Stimulated activated CD4-positive, alpha-beta T cell treated with anti-CD3 and anti-CD28 coated beads, Interleukin-1b, Interleukin-23, amount 100 ng/mL, for 1 hour (primary cell): ENCODE measurements at places on chromosomes 12 and 14.

DNA sequence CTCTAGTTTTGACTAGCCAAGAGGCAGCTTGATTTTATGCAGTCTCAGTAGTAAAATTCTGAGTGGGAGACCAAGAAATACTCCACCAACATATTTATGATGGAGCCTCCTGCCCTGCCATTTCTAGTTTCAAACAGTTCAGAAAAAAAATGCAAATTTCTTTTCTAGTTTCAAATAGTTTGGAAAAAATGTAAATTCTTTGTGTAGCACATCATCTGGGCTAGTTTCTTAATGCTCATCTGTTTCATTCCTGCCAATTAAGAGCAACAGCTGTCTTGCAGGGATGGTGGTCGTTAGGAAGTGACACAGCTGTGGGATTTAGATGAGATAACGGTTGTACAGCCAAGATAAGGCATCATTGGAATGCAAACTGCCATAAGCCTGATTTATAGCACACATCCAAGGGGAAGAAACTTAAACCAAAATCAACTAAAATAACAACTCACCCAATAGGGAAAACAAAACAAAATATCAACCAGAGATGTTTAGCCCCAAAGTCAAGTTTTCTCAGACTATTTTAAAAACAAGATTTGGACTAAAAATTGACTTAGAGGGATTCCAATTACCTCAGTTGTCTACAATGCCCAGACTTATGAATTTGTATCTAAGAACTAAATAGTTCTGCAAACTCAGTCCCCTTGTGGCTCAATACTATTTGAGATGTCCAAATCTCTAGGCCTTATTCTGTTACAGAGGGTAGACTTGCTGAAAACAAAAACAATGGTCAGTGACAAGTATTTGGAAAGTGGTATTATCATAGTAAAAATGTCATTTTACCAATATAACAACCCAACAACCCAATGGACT is 291.3 kb upstream of the ATP2B1 start:
- DNase-seq: no peak

DNA sequence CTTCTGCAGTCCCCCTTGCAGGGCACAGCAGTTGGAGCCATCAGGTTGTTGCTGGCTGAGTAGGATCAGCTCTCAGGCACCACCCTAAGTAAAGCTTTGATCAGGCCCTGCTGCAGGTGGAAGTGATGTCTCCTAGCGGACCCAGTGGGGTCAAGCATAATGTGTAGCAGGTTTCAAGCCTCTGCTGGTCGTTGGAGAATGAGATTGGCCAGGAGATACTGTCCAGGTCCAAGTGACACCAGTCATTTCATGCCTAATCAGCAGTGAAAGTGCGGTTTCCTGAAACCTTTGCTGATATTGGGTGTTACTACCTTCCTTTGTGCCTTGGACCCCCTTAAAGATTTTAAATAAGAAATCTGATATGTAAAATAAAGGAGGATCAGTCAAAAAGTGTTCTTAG is 72.6 kb downstream of the SUSD6 start:
- no peak for DNase-seq

GRCh38 chr14:36208690-36209278 is 32.3 kb upstream of the PTCSC3 start:
- no peak for DNase-seq

DNA sequence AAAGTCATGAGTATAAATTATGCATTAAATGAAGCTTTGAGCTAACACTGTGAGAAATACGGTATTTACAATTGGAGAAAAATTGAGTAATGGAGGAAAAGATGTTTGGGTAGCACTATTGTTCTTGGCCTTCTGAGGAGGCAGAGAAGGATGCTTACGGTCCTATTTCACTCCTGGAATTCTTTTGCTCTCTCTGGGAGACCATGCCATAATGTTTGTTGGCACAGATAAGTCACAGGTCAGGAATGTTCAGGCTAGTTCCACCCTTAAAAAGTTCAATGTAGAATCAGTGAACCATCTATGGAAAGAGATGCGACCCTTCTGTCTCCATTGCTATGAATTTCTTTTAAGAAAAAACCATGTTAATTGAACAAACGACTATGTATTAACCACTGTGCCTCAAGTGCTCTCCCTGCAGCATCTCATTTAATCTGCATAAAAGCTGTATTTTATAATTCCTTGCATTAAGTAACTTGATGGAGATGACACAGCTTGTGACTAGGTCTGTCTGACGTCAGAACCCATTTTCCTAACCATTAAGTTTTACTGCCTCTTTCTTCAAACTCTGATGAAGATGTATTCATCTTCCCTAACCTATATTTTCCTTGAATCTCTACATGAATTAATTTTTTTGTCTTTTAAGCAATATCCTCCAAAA is 9.5 kb downstream of the BATF start:
- no peak for DNase-seq

GRCh38 chr14:37246427-37246829 is 48.7 kb downstream of the MIPOL1 start:
- no peak for DNase-seq

DNA sequence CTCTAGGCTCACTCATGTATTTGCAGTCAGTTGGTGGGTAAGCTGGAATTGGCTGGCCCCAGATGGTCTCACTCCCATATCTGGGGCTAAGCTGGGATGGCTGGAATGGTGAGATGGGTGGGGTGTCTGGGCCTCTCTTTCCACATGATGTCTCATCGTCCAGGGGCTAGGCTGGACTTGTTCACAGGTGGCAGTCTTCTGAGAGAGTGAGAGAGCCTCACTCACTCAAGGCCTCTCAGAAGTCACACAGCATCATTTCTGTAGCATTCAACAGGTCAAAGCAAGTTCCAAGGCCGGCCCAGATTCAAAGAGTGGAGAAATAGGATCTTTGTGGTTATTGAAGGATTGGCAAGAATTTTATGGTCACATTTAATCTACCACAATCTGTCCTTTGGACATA is 102.7 kb downstream of the UNC79 start:
- no peak for DNase-seq

GRCh38 chr12:6684609-6685008 is 4.6 kb downstream of the ZNF384 start:
- DNase-seq: no peak

DNA sequence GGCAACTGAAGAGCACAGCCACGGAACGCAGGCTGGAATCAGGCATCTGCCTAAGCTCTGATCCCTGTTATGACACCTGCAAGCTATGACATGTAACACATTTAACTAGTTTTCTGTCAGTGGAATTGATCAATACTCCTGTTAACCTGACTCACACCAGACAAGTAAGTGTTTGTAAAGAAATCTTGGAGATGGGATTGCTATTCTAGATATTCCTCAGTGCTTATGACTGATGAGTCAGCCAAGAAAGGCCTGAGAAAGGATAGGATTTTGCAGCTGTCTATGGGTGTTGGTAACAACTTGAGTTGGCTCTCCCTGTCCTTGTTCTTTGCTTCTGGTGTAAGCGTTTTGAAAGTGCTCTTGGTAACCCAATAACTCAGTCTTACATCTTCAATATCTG is 110.5 kb downstream of the GPR135 start:
- DNase-seq: no peak

DNA sequence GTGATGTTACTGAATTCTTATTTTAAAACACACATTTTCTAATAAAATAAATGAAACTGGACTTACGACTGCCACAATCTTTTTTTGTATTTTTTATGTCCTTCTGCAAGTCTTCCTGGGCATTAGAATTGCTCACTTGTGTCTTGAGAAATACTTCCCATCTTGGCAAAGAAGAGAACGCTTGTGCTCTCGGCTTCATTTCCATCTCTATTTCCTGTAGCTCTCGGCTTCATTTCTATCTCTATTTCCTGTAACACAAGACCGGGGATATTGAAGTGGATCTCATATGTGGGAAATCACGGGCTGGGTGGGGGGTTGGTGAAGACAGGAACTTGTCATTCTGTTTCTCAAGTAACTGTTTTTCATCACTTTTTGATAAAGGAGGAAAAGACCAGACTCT is 77.9 kb downstream of the EP400 start:
- no peak for DNase-seq

DNA sequence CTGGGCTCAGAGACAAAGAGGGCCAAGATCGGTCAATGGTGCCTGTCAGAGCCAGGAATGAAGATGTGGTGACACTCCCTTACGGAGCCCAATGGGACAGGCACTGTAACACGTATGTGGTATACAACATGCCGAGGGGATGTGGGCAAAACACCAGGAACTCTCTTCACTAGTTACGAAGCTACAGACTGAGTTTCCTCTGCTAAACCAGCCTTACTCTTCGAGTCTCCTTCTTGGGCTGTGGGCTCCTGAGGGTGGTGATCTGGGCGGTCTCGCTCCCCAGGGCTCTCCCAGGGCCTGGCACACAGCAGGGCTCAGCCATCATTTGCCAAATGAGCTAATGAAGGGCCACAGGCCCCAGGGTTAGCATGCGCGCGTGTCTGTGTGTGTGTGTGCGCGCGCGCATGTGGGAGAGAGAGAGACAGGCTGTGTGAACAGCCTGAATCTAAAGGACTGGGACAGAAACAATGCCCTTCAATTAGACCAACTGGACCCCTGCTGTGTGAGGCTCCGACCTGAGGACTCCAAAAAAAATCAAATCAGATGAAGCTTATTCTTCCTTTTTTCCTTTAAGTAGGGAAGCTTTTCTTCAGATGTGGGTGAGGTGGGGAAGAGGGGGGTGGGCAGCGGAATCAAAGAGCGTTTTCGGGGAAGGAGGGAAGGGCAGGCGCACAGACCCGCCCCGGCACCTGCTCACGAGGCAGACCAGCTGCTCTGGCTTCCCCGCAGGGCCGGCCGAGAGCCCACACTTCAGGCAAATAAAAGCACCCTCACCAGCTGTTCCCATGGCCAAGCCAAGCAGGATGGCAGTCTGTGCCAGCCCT is 42.5 kb downstream of the CCDC88C start:
- DNase-seq: no peak

DNA sequence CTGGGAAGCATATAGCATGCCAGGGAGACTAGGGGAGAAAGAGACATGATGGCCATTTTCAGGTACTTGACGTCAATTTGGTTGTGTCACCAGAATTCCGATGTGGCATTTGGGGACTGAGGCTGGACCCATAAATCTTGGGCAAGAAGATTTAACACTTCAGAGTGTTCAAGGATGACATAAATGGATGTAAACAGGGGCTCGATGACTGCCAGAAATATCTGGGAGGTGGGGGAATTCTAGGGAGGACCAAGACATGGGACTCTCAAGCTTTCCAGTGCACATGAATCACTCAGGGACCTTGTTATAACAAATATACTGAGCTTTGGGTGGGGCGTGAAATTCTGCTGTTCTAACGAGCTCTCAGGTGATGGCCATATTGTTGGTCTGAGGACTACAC is 17.8 kb downstream of the HAL start:
- no peak for DNase-seq

GRCh38 chr12:27309293-27309994 is 23.2 kb upstream of the BMAL2 start:
- DNase-seq: no peak

GRCh38 chr12:50222275-50222783 is 55.2 kb upstream of the CERS5 start:
- no peak for DNase-seq

- no peak for DNase-seq
Measured at GRCh38 chr14:40581264-40581663, 1025.4 kb upstream of the LRFN5 start.

DNA sequence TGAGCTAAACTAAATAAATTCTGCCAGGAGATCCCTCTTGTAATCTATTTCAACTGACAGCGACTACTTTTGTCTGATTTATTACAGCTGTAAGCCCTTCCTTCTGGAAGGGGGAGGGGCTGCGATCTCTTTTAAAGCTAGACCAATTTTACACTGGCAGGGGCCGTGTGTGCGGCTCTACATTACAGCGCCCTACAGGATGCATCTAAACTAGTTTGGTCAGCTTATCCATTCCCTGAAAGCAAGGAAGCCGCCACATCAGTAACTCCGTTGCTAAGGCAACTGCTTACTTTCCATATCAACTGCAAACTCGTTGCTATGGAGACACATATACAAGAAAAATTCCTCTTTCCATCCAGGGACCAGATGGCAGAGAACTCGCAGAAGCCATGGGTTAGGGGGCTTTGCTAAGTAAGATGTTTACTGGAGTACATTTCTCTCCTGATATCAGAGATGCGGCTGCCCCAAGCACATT is 17.4 kb downstream of the FOXN3 start:
- DNase-seq: no peak

GRCh38 chr12:54029529-54030441 is 1.5 kb downstream of the HOXC6 start:
- DNase-seq: no peak

- DNase-seq: no peak
Measured at GRCh38 chr14:61418746-61419145, 97.4 kb downstream of the PRKCH start.

GRCh38 chr12:57110104-57111030 is 795 bp downstream of the STAT6 start:
- DNase-seq: peak; percentile 64

- DNase-seq: no peak
Measured at GRCh38 chr12:93449277-93449676, 7.5 kb upstream of the UBE2N start.

DNA sequence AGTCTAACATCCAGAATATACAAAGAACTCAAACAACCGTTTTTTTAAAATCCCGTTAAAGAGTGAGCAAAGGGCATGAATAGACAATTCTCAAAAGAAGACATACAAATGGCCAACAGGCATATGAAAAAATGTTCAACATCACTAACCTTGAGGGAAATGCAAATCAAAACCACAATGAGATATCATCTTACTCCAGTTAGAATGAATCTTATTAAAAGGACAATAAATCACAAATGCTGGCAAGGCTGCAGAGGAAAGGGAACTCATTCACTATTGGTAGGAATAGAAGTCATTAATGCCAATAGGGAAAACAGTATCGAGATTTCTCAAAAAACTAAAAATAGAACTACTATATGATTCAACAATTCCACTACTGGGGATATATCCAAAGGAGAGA is 520.1 kb downstream of the RMST start:
- DNase-seq: no peak

GRCh38 chr12:18345021-18345735 is 83.9 kb downstream of the PIK3C2G start:
- no peak for DNase-seq

- DNase-seq: no peak
Measured at GRCh38 chr14:37275963-37276362, 78.2 kb downstream of the MIPOL1 start.

GRCh38 chr12:103178366-103179080 is 221.0 kb downstream of the ASCL1 start:
- no peak for DNase-seq

DNA sequence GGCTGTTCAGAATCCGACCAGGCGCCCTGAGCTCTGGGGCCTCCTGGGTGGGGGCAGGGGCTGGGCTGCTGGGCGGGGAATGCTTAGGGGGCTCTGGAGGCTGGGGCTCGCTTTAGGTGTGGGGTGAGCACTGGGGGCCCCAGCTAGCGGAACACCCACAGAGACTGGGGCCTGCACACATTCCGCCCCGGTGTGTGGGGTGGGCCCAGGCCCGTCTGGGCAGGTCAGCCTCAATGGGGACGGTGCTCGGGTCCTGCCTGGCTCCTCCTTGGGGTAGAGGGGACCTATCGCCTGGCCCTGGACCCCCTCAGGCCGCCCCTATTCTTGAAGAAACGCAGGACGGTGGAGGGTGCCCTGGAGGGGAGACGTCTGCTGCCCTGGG is 364.8 kb downstream of the TMEM121 start:
- no peak for DNase-seq
